Stomach (tissue), 19 donors: ENCODE measurements at places on chromosomes 1 and 21. TPM values are rescaled to one million over a fixed set of nuclear protein-coding genes. Genes with fewer than 3 reads are reported as not detected.

DNA sequence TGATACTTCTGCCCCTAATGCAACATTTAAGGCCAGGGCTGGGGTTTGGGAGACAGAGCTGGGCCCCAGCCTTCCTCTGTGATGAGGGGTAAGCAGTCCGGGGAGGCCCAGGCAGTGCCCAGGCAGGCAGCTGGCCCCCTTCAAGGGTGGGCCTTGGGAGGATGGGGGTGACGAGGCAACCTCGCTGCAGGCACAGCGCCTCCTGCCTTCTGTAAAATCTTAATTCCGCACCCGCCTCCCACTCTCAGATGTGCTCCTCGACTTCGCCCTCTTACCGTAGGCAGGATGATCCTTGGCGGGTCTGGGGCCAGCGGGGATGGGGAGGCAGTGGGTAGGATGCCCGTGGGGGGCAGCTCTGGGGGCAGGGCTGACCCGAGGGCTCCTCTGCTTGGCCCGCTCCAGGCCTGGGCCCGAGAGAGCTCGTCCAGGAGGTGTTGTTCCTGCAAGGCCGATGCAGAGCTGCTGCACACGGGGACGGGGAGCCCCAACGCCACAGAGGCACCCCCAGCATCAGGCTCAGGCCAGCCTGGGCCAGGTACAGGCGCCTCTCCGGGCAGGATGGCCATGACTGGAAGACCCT is 9.1 kb downstream of the C21orf58 start:
- H3K4me1 ChIP-seq: no peaks in the 10 kb centered on the region
- DNase-seq: no peak
- H3K27me3 ChIP-seq: no peaks in the 10 kb centered on the region
- no peaks in the 10 kb centered on the region for H3K36me3 ChIP-seq

DNA sequence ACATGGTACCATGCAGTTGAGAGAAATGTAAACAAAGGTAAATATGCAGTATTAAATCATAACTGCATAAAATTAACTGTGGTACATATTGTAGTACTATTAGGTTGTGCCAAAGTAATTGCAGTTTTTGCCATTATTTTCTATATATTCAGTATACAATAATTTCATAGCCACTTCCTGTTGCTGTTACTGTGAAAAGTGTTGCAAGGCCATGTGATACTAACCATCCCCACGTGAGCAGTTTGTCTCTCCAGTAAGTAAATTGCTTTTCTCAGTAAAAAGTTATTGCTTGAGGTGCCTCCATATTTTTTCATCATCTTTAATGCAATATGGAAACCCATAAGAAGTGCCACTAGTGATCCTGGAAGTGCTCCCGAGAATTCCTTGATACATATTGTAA is 19.6 kb upstream of the METTL18 start:
- no peaks in the 10 kb centered on the region for H3K4me1 ChIP-seq
- DNase-seq: no peak

DNA sequence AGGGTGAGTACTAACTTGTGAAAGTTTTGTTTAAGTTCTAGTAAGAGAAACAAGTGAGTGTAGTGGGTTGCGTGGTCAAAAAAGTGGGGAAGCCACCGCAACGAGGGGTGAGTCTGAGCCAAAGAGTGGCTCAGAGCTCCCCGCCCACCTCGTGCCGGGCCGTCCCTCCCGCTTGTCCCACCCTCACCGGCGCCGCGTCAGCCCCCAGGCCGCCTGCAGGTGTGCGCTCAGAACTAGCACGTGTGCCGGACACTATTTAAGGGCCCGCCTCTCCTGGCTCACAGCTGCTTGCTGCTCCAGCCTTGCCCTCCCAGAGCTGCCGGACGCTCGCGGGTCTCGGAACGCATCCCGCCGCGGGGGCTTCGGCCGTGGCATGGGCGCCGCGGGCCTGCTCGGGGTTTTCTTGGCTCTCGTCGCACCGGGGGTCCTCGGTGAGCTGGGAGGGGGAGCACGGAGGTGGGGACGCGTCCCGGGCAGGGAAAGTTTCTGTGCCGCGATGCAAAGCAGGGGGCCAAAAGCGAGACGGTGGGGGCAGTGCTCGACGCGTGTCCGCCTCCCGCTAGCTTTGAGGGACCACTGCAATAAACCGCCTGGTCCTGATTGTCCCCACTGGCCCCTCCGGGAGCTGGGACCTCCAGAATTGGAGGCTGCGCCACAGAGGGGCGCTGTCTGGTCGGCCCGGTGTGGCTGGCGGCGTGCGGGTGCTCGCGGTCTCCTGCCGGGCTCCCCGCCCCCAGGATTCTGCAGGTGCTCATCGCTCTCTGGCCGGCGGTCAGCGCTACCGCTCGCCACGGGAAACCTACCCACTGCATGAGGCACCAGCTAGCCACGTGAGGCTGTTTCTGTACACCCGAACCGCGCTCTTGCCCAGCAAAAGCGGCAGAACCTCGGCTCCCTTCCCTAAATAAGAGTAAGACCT is at the start of gene CR2:
Gene CR2 (plus strand): TSS at position 283 of the 919 bp plus-strand sequence. CDS start 91 bp downstream, at position 374.
- H3K4me1 ChIP-seq: peaks cover 15% of the 10 kb centered on the region
- no peaks in the 10 kb centered on the region for H3K36me3 ChIP-seq
- H3K27me3 ChIP-seq: no peaks in the 10 kb centered on the region
- DNase-seq: peak; percentile 88

BSND gene
- total RNA-seq: not detected

DNA sequence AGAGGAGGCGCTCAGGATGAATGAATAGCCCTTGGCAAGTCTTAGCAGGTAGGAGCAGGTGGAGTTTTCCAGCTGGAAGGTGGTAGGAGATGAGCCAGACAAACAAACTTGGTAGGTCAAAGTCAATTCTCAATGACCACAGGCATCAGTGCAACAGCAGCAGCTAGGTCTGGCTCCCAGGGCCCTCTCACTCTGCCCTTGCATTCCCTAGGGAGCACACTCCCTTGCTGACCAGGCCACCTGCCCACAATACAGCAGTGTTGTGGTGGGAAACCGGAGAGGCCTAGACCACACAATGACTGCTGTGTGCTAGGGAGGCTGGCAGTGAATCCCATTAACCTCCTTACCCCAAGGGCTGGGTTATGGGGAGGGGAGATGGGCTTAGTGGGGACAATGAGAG is 13.0 kb upstream of the PAQR6 start:
- H3K27ac ChIP-seq: no peak overlapping the region
- H3K36me3 ChIP-seq: peaks cover 83% of the 10 kb centered on the region
- H3K4me3 ChIP-seq: no peak overlapping the region
- no peaks in the 10 kb centered on the region for H3K4me1 ChIP-seq

DNA sequence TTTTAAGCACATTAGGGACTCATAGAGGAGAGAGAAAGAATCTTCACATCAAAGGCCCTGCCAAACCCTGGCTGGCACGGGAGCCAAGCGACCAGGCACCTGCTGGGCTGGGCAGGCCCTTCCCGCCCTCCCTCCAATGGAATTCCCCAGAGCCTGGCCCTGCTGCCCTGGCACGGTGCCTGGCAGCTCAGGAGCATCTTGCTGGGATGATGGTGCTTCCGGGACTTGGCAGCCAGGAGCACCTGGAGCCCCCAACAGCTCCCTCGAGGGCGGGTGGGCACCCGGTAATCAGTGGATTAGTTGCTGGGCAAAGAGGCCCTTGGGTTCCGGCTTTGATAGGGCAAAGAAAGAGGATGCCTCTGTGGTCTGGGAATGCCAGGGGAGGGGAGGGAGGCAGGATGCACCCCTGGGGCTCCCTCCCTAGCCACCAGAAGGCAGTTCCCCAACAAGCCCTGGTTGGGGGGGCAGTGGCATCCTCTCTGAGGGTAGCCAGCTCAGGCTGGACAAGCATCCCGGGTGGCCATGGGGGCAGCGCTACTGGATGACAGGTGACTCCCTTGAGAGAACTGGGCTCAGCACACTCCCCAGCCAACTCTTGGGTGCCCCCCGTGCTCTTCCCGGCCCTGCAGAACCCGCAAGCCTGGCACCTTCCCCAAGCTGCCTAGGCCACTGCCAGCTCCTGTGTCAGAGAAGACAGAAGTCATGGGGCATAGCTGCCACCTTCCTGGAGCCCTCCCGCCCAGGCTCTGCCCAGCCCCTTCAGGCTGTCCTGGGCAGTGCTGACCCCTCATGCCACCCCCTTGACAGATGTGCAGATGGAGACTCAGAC is 26.4 kb downstream of the KRTAP10-1 start:
- DNase-seq: no peak
- no peaks in the 10 kb centered on the region for H3K27me3 ChIP-seq
- H3K4me1 ChIP-seq: peaks cover 15% of the 10 kb centered on the region
- no peak overlapping the region for H3K27ac ChIP-seq
- H3K36me3 ChIP-seq: no peaks in the 10 kb centered on the region

- H3K4me3 ChIP-seq: no peak overlapping the region
- no peaks in the 10 kb centered on the region for H3K27me3 ChIP-seq
- no peaks in the 10 kb centered on the region for H3K36me3 ChIP-seq
Observed at GRCh38 chr1:189496768-189497167, 980.9 kb downstream of the BRINP3 start.

- H3K27ac ChIP-seq: no peak overlapping the region
- no peaks in the 10 kb centered on the region for H3K4me1 ChIP-seq
- peaks cover 13% of the 10 kb centered on the region for H3K27me3 ChIP-seq
- no peak for DNase-seq
- no peak overlapping the region for H3K4me3 ChIP-seq
- no peaks in the 10 kb centered on the region for H3K36me3 ChIP-seq
Observed at GRCh38 chr1:30460661-30461060, 262.7 kb downstream of the MATN1 start.

GRCh38 chr1:40197656-40198055 is 36.5 kb downstream of the RLF start:
- peaks cover 67% of the 10 kb centered on the region for H3K36me3 ChIP-seq
- no peak for DNase-seq
- H3K27ac ChIP-seq: no peak overlapping the region
- H3K4me3 ChIP-seq: no peak overlapping the region

FAAH gene
- total RNA-seq: 25.3 TPM

CXADR gene
- 174 TPM for total RNA-seq

GRCh38 chr1:43232074-43232473 is 37.7 kb upstream of the TMEM125 start:
- peak; percentile 73 for DNase-seq
- H3K27ac ChIP-seq: peak overlapping the region; percentile 69
- no peaks in the 10 kb centered on the region for H3K36me3 ChIP-seq
- peaks cover 66% of the 10 kb centered on the region for H3K4me1 ChIP-seq
- no peak overlapping the region for H3K4me3 ChIP-seq
- H3K27me3 ChIP-seq: no peaks in the 10 kb centered on the region

GRCh38 chr1:93051961-93052360 is 27.1 kb upstream of the MTF2 start:
- H3K36me3 ChIP-seq: no peaks in the 10 kb centered on the region
- no peak for DNase-seq
- H3K27ac ChIP-seq: no peak overlapping the region
- H3K4me1 ChIP-seq: no peaks in the 10 kb centered on the region
- no peak overlapping the region for H3K4me3 ChIP-seq

RHBDL2 gene
- total RNA-seq: 9.0 TPM

EFNA4 gene
- 5.8 TPM for total RNA-seq

AMPD1 gene
- total RNA-seq: not detected

UTS2 gene
- 0.73 TPM for total RNA-seq

DNA sequence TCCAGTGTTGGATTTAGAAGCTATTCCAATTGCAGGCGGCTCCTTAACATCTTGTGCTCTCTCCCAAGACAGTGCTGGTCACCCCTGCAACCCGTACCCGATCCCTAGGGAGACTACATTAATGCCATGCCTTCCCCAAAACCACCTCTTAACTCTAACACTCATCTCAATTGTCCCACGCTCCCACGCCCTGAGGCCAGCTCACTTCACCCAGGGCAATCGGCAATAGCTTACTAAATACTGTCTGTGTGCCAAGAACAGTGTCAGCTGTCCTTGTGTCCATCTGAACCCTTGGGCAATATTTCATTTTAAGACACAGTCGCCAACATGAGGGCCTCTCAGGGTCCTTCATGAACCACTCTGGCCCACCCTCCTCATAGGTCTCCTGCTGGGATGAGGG is 13.9 kb downstream of the C1orf198 start:
- peaks cover 31% of the 10 kb centered on the region for H3K4me1 ChIP-seq
- H3K27me3 ChIP-seq: no peaks in the 10 kb centered on the region
- DNase-seq: no peak

GRCh38 chr1:51612447-51612961 is 4.4 kb upstream of the OSBPL9 start:
- H3K27ac ChIP-seq: peak overlapping the region; percentile 13
- H3K4me1 ChIP-seq: peaks cover 6% of the 10 kb centered on the region
- H3K27me3 ChIP-seq: no peaks in the 10 kb centered on the region
- no peaks in the 10 kb centered on the region for H3K36me3 ChIP-seq

DNA sequence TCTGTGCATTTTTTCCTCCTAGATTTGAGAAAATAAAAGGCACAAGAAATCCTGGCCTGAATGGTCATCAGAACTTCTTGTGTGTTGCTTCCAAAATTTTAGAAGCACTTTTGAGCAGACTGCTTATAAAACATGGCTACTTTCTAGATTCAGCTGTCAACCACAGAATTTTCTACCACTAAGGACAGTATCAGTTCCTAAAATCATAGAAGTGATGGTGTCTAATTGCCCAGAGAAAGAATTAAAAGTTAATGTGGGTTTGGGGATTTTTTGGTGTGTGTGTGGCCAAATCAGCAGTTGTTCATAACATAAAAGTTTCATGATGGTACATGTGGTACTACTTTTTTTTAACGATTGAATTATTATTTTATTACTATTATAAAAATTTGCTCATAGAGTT is 171.4 kb upstream of the SNX7 start:
- H3K27ac ChIP-seq: no peak overlapping the region
- H3K27me3 ChIP-seq: no peaks in the 10 kb centered on the region

- H3K4me3 ChIP-seq: peak overlapping the region; percentile 87
- peaks cover 39% of the 10 kb centered on the region for H3K36me3 ChIP-seq
- peak overlapping the region; percentile 99 for H3K27ac ChIP-seq
- no peak for DNase-seq
- no peaks in the 10 kb centered on the region for H3K27me3 ChIP-seq
Observed at GRCh38 chr21:38809198-38809878, 3.6 kb downstream of the ETS2 start.

GABRD gene
- not detected for total RNA-seq

GRCh38 chr1:200981278-200981677 is 42.2 kb downstream of the KIF21B start:
- peaks cover 19% of the 10 kb centered on the region for H3K36me3 ChIP-seq
- no peak for DNase-seq
- H3K27me3 ChIP-seq: no peaks in the 10 kb centered on the region
- H3K27ac ChIP-seq: no peak overlapping the region

DNA sequence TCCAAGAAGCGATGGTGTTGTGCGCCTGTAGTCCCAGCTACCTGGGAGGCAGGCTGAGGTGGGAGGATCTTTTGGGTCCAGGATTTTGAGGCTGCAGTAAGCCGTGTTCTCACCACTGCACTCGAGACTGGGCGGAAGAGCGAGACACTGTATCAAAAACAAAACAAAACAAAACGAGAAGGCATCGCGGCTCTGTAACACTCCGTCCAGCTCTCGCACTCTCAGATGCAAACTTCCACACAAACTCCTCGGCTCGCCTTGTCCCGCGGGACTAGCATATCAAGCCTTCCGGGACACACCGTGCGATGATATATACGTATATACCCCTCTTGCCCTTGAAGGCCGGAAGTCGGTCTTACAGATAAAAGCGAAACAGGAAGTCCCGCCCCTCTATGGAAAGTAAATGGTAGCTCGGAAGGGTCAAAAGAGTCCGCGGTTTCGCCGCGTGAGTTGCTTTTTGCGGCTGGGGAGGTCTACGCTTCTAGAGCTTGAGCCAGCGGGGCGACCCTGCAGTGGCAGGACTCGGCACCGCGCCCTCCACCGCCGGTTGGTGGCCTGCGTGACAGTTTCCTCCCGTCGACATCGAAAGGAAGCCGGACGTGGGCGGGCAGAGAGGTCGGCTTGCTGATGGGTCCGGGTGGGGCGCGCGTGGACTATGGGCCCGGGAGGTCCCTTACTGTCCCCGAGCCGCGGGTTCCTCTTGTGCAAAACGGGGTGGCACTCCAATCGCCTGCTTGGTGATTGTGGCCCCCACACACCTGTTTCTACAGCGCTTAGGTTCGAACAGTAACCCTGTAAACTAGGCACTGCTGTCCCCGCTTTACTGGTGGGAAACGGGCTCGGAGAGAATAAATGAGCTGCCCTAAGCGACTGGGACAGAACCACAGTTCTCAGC is at the start of gene COA6:
Gene COA6 (plus strand): TSS at position 393 of the 895 bp plus-strand sequence. CDS start 11 bp downstream, at position 404.
- H3K27me3 ChIP-seq: no peaks in the 10 kb centered on the region
- H3K4me3 ChIP-seq: peak within 1 kb of the TSS; percentile 63
